SK-N-MC (cell line): ENCODE measurements at places on chromosomes 7 and 10.

DNA sequence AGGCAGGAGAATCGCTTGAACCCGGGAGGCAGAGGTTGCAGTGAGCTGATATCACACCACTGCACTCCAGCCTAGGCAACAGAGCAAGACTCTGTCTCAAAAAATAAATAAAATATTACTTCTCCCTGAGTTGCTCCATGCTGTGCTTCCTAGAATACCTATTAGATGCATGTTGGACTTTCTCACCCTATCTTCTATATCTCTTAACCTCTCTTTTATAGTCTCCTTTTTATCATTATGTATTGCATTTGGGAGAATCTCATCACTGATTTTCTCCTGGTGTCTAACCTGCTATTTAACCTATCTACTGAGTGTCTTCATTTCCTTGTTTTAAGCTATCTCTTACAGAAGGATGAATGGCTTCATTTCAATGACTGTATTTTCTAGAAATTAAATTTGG, 32.1 kb upstream of the NANOS1 start:
- no peak for DNase-seq

DNA sequence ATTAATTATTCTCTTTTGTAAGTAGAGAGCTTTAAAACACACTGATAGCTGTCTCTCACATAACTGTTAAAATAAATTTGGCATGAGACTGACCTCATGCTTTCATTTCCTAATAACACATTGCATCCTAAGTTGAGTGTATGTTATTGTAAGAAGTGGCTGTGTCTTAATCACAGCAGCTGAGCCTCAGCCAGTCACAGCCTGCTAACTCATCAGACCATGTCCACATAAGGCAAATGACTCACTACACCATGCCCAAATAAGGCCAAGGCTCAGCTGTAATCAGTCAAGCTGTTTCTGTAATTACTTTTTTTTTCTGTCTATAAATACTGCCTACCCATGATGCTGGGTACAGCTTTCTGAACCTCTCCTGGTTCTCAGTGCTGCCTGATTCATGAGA, 860.9 kb downstream of the XPNPEP1 start:
- DNase-seq = no peak

GRCh38 chr10:63430999-63431356, 34.8 kb downstream of the JMJD1C start:
- DNase-seq = no peak

GRCh38 chr7:139777133-139777891, 486 bp downstream of the HIPK2 start:
- DNase-seq = no peak

- DNase-seq = no peak
Observed at GRCh38 chr7:10973942-10974911, 555 bp downstream of the PHF14 start.

DNA sequence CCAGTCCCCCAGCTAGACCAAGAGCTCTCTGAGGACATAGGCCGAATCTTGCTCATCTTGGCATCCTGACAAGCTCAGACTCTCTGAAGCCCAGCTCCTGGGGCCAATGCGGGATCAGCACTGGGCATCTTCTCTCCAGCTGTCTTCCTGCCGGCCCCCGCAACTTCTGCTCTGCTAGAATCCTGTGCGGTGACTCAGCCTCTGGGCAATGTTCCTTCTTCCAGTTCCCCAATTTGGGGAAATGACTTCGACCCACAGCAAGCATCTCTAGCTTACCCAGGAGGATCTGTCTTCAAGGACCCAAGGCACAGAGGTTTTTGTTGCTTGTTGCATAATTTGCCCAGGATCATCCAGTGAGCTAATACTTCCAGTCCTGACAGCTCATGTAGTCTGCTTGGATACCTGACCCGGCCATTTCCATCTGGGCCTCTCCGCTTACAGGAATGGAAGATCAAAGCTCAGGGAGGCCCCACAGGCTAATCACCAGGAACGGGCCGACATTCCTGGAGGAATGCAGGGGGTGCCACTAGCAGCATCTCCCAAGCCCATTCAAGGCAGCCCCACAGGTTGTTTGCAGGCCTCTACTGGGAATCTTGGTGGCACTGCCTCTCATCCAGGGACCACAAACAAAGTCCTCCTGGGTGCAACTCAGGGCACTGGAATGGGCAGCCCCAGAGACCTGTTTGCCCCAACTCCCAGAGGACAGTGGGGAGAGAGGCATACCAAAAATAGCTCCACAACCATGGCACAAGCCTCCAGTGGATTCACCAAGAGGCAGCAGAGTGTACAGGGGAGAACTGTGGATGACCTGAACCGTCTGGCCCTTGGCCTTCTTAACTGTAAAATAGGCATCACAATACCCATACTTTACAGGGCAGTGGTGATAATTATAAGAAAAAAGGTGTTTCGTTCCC, 151.9 kb downstream of the NEURL1 start:
- no peak for DNase-seq

DNA sequence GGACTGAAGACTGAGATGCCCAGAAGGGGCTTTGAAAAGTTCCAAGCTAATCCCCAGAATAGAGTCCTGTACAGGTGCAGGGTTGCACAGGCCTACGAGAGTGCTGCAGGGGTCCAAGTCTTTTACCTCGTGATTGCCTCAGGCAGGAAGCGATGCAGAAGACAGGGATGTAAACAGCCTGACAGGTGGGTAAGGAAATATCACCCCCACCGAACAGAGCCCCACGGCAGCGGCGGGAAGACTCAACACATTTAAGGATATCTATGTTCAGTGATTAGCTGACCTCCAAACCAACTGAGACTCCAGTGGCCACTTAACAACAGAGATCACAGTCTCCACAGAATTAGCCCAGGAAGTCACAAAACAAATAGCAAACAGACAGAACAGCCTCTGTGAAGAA, 73.9 kb upstream of the VIPR2 start:
- no peak for DNase-seq

DNA sequence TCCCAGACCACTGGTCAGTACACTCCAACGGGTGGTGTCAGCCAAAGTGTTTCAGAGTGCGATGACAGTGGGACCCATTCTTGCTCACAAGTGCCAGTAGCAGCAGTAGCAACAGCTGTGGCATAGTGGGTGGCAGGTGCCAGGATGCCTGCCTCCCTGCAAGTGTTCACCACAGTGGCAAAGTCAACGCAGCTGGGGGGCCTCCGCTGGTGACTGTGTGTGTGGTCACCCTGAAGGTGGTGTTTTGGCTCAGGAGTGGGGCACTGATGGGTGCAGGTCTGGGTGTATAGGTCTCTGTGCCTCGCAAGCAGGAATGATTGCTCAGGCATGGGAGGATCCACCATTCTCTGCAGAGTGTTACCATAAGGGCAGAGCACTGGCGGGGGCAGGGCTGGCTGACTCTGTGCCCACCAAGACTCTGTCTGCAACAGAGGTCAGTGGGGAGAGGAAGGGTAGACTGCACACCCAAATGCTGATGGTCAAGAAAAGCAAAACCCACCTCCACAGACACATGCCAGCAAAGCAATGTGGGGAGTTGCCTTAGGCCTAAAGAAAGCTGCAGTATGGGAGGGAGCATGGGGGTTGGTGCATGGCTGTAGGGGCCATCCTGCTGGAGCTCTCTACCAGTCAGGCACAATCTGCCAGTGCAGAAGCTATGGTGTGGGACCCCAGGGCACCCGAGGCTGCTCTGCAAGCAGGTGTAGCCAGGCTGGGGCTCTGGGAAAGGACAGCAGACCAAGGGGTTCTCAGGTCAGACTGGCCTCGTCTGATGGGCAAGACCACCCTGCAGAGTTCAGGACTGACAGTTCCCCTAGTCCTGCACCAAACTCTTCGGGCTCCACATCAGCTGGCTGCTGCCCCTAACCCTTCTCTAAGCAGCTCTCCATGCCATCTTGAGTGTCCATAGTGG, 368.1 kb downstream of the CTNNA3 start:
- DNase-seq = no peak
